Activated T-cell treated with anti-CD3 and anti-CD28 coated beads, Interleukin-2, amount 50 U/mL, for 24 hours (primary cell): ENCODE measurements at places on chromosomes 7 and 10.

DNA sequence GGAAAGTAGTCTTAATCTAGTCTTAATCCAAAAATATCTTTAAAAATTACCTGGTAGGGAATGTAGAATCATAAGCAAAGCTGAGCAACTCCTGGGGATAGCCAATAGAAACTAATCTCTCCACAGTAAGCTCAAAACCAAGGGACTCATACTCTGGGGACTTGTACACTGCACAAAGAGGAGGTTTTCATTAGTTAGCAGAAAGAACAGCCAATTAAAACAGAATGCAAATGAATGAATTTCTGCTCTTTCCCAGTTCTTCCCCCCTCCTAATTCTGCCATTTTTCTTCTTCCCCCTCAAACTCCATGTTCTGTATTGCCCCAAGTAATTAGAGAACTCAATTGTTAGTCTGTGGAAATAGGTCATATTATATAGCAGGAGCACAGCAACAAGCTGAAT lies 86.5 kb downstream of the NT5C2 start:
- no peak overlapping the region for H3K4me3 ChIP-seq
- peaks cover 62% of the 10 kb centered on the region for H3K36me3 ChIP-seq
- no peaks in the 10 kb centered on the region for H3K27me3 ChIP-seq

DNA sequence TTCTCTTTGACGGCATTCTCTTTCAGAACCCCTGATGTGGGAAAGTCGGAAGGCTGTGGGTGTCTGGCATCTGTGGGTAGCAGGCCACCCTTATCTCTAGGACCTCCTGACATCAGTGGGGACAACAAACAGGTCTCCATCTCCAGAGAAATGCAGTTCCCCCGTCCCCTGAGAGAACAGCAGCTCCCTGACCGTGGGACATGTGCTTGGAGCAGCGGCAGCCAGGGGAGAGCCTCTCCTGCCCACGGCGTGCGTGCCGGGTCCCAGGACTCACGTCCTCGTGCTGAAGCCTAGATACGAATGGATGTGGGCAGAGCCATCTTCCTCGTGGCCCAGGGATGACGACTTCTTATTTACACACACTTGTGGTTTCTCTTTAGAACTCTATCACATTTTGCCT lies 133.0 kb downstream of the FGFR2 start:
- no peaks in the 10 kb centered on the region for H3K27me3 ChIP-seq
- H3K27ac ChIP-seq: no peak overlapping the region
- H3K36me3 ChIP-seq: no peaks in the 10 kb centered on the region
- DNase-seq: no peak
- H3K4me1 ChIP-seq: no peaks in the 10 kb centered on the region
- no peak overlapping the region for H3K4me3 ChIP-seq

DNA sequence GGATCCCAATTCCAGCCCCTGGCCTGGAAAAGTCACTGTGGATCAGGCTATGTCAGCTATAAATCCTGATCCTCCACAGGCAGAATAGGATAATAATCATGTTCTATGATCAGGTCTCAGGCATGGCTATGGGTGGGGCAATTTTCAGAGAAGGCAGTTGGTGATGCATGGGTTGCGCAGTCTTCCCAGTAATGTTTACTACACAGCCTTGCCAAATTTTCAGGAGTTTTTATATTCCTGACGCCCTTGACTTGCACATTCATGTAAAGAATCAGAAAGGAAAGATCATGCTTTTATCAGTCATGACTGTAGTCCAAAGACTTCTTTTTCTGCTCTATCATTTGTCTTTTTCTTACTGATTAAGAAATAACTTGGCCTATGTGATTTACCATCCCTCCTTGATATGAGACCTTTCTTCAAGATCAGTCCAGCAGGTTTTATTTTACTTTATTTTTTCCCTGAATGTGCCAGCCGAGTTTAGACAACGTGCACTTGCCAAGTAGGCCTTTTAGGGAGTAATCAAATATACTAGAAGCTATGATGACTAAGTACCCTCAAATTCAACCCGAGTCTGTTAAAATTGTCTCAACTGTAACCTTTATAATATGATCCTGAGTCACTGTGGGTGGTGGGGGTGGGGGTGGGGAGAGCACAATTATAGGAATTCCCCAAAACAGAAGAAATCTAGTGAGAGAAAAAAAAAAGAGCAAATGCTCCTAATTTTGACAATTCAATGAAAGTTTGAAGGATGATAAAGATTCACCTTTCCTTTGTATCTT lies 31.9 kb downstream of the ARL4A start:
- no peaks in the 10 kb centered on the region for H3K27me3 ChIP-seq
- peak overlapping the region; percentile 63 for H3K27ac ChIP-seq
- H3K4me1 ChIP-seq: peaks cover 29% of the 10 kb centered on the region
- H3K36me3 ChIP-seq: no peaks in the 10 kb centered on the region
- no peak for DNase-seq

DNA sequence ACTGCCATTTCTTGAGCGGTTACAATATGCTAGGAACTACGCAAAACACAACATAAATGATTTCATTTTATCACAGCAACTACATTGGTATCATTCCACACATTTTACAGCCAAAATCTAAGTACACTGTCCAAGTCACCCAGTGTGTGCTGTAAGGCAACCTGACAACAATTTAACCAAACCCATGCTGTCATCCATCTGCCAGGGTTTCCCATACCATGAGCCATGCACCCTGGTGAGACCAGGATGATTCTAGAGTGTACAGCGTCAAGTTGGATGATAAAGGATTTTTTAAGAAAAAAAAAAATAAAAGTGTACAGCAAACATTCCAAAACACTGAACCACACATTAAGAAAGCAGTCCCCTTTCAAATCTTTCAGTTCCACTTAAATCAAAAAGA lies 52.9 kb downstream of the PIK3AP1 start:
- no peak overlapping the region for H3K4me3 ChIP-seq
- H3K27me3 ChIP-seq: no peaks in the 10 kb centered on the region
- DNase-seq: no peak
- H3K4me1 ChIP-seq: peaks cover 14% of the 10 kb centered on the region
- no peaks in the 10 kb centered on the region for H3K36me3 ChIP-seq

DNA sequence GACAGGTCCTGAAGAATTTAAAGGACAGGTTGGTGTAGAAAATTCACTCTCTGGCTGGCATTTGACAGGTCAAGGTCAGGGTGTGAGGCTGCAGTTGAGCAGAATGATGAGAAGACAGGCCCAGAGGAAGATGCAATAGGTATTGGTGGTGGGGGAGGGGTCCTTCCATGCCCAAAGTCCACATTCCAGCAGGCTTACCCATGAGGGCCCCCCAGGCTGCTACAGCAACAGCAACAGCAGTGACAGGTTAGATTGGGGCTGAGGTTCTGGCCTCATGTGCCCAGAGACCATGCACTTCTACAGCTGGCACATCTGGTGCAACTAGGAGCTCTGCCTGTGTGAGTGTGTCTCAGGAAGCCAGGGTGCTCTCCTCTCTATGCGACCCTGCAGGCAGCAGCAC lies 223.5 kb upstream of the GHITM start:
- H3K27me3 ChIP-seq: no peaks in the 10 kb centered on the region
- H3K4me1 ChIP-seq: no peaks in the 10 kb centered on the region
- DNase-seq: no peak

GRCh38 chr7:73354196-73354595 lies 26.2 kb downstream of the FKBP6 start:
- no peak overlapping the region for H3K27ac ChIP-seq
- no peak overlapping the region for H3K4me3 ChIP-seq
- no peak for DNase-seq
